ENCODE measurements at places on chromosomes 7 and 10. TPM values are rescaled to one million over a fixed set of nuclear protein-coding genes. Genes with fewer than 3 reads are reported as not detected.

GRM8 gene
- total RNA-seq = not detected

OR2A7 gene
- total RNA-seq = 2.7 TPM

EBLN1 gene
- total RNA-seq = not detected

ALOX5 gene
- 0.09 TPM for total RNA-seq

CPN1 gene
- not detected for total RNA-seq

NUTM2D gene
- total RNA-seq = 3.8 TPM

GNAT3 gene
- total RNA-seq = not detected

DLX6 gene
- not detected for total RNA-seq

DYNC1I1 gene
- total RNA-seq = 0.21 TPM

UPP1 gene
- 79.9 TPM for total RNA-seq

ASIC3 gene
- total RNA-seq = 0.14 TPM

IQUB gene
- 0.21 TPM for total RNA-seq

TNPO3 gene
- total RNA-seq = 41.4 TPM

GIMAP5 gene
- not detected for total RNA-seq

CDK6 gene
- 76.1 TPM for total RNA-seq

CALD1 gene
- 94.7 TPM for total RNA-seq

Data from airway epithelial cell (primary cell).